Muscle of back (tissue), 13 donors: ENCODE measurements at places on chromosomes 16 and 17. TPM values are rescaled to one million over a fixed set of nuclear protein-coding genes. Genes with fewer than 3 reads are reported as not detected.

The COX11 gene
- 30.6 TPM for polyA plus RNA-seq

The ATAD5 gene
- 5.1 TPM for polyA plus RNA-seq

The NPTX1 gene
- polyA plus RNA-seq = 0.20 TPM

The CDIPT gene
- 50.1 TPM for polyA plus RNA-seq

The CCDC92B gene
- 0.16 TPM for polyA plus RNA-seq

The RTN4RL1 gene
- 0.83 TPM for polyA plus RNA-seq

The NPIPB6 gene
- 1.9 TPM for polyA plus RNA-seq

The RIPOR1 gene
- polyA plus RNA-seq = 36.7 TPM

The EIF3CL gene
- 109 TPM for polyA plus RNA-seq

The SLC47A1 gene
- polyA plus RNA-seq = 2.3 TPM

The TAC4 gene
- 0.74 TPM for polyA plus RNA-seq

The EIF3C gene
- polyA plus RNA-seq = 261 TPM

The HSD3B7 gene
- 8.0 TPM for polyA plus RNA-seq

DNA sequence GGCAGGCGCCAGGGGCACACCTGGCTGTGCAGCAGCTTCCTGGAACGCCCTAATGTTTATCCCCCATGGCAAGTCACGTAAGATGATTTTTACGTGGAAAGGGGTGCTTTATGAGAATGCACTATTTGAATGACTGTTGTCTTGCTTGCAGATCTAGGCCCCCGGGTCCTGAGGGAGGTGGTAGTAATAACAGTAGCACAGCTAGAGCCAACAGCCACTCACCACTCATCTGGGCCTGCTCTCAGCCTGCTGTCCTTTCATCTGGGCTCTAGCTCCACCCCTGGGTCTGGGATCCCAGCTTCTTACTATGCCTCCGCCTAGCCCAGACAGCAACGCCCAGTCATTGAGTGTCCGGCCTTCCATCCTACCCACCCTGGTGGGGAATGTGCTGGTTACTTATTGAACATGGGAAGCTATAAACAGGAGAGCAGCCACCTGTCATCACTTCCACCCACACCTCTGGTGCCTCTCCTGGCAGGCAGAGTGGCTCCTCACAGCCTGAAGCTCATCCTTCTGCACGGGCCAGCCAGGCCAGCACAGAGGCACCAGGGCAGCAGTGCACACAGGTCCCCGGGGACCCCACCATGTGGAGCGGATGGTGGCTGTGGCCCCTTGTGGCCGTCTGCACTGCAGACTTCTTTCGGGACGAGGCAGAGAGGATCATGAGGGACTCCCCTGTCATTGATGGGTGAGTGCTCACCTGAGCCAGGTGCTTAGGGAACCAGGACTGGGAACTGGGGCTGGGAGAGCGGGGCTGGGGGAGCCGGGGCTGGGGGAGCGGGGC, 16.6 kb downstream of the DPEP1 start:
- no peak for DNase-seq

DNA sequence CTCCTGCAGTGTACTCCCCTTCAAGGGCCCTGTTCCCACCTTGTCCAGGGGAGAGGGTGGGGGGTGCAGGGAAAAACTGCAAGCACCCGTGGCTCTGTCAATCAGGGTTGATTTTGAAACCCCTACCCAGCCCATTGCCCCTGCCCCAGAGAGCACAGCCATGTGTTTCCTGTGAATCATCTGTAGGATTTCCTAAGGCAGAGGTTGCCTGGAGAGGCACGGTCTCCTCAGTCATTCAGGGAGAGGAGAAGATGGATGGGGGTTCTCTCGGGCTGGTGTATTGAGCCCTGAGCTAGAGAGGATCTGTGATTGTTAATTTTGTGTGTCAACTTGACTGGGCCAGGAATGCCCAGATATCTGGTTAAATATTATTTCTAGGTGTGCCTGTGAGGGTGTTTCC, 3.5 kb upstream of the AGRP start:
- DNase-seq = no peak

- peak; percentile 44 for DNase-seq
Observed at GRCh38 chr17:28972437-28972836, 21.1 kb upstream of the PHF12 start.

- peak; percentile 88 for DNase-seq
Observed at GRCh38 chr17:45385331-45385997, 47.2 kb downstream of the ARHGAP27 start.

- DNase-seq = no peak
Observed at GRCh38 chr16:27595993-27596392, 46.0 kb downstream of the KATNIP start.

- no peak for DNase-seq
Observed at GRCh38 chr17:44867841-44868240, 20.2 kb downstream of the HIGD1B start.

DNA sequence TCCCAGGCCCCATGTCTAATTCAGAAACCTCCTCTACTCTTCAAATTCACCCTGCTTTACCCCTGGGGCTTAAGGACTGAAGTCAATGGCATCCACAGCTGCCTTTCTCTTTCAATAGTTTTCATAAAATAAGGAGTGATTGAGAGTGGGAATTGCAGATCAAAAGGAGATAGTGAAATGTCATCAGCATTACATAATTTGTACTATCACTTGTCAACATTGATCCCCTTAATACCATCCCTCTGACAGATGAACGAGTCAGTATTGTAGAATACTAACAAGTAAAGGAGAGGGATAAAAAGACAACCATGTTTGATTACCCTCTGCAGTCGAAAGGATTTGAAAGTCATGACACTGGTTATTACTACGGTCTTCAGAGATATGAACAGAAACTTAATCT, 212.4 kb downstream of the TMEM114 start:
- DNase-seq = no peak

GRCh38 chr16:79310710-79311109, 289.8 kb downstream of the MAF start:
- DNase-seq = peak; percentile 49

DNA sequence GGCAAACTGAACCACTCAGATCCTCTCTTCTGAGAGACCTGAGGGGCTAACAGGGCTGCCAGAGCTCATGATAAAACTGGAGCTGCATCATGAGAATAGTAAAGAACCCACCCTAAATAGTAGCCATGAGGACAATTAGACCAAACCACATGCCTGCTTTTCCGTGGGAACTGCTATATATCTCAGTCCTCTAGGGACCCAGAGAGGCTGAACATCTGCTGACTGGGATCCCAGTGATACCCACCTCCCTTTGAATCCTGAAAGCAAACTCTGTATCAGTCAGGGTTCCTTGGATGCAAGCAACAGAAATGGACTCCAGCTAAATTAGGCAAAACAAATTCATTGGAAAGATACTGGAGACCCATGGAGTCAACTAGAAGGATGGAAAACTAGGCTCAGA, 6.5 kb downstream of the MT1X start:
- no peak for DNase-seq

DNA sequence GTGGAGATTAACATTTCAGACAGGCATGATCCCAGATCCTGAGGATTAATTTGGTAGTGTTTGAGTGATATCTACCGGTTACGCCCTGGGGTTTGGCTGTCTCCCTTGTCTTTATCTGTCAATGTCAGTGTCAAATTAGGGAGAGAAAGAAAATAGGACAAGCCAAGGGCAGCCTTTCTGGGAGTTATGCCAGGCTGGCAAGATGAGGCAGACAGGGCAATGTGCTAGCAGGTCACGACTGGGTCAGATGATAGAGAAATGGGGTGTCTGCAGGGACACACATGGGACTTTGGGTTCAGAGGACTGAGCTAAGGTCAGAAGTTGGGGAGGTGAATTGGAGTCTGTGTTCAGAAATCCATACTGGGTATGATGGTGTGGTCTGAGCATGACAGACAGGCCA, 27.4 kb upstream of the LYRM9 start:
- DNase-seq = no peak

- DNase-seq = no peak
Observed at GRCh38 chr16:89155851-89156739, 15.5 kb upstream of the CDH15 start.

DNA sequence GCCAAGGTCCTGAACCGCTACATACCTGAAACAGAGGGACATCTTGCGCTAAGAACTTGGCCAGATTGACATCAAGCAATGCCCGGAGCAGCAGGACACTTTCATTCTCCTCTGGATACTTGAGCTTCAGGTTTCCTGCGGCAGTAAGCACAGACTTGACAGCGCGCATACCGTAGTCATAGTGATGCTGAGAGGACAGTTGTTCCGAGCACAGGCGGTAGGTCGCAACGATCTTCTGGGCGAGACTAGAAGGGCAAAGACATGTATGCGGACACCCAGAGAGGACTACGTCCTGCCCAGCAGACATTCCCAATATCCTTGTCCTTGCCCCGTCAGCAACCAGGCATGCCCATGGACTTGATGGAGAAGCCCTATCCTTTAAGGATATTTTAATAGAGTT, 112.9 kb downstream of the DNAH3 start:
- DNase-seq = no peak

DNA sequence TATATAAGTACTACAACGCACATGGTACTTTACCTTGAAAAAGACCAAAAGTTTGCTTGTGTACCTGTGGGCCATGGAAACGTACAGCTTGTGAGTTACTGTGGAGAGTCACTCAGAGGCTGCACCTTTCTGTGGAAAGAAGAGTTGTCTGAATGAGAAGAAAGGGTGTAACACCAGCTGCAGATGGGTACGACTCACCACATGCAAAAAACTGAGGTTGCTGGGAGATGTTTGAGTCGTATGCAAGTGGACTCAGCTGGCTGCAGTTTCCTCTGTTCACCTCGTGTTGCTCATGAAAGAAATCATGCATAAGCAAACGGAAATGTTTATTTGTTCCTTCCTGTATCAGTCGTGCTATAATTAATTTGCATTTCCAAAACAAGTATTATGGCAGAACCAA, 22.4 kb upstream of the DYNLRB2 start:
- DNase-seq = no peak

DNA sequence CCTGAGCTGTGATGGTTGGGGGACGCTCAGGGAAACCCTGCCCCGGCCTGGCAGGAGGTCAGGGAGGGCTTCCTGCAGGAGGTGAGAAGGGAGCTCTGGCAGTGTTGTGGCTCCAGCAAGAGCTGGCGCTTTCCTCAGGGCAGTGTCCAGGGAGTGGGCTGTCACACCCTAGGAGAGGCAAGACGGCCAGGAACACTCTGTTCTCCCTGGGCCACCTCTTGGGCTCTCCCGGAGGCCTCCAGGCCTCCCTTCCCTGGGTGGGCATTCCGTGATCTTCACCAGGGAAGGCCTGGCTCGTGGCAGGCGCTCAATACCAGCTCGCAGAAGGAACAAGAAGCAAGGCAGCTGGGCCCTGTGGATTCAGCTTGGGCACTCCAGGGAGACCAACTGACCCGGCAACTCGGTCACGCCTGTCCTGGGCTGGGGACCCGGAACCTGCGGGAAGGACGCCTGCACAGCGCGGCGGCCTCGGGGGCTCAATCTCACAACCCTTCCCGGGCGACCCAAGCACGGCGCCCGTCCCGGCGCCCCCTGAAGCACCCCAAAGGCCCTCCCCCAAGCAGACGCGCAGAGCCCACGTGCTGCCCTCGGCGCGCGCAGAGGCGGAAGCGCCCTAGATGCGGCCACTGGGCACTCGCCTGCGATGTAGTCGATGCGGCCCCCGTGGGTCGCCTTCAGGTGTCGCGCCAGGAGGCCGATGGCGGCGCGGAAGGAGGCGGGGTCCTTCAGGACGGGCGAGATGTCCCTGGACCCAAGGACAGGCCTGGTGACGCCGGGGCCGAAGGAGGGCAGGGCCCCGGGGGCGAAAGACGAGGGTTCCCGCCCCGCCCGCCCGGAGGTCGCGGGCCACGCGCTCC, 588 bp downstream of the APRT start:
- DNase-seq = peak; percentile 87

DNA sequence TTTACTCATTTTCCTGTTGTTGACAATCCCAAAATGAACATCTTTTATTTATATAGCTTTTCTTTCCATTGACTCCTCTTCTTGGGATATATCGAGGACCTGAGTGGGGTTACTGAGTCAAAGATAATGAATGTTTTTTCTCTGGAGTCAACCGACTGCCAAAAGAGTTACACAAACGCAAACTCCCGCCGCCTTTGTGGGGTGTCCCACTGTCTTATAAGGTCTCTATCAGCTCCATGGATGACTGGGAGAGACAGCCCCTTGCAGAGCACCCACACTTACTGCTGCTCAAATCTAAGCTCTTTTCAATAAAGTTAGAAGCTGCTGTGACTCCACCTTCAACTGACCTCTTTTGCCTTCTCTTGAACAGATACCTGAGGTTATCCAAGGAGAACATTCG, 25.2 kb downstream of the C16orf78 start:
- DNase-seq = no peak

DNA sequence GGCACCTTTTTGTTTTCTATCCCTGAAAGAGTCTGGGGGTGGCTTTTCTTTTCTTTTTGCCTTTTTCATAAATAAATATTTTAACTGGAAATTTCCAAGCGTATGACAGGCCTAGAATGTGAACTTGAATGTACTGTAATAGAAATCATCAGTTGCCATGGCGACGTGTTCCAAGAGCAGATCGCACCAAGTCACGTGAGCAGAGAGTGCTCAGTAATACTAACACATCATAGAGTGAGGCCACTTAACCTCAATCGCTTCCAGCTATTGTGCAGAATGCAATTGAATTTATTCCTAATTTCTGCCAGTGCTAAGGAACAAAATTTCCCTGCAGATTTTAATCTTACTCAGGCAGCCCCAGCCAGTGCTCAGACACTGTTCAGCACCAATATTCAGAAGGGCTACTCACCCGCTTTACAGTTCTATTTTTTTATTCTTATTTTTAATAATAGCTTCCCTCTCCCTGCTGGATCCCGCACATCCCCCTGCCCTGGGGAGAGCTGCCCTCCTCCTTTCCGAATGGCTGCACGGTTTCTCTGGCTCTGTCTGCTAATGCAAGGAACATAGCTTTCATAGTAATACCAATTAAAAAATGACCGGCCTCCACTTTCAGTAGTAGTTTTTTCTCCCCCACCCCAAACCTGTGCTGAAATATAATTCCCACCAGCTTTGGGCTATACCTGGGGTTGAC, 26.2 kb upstream of the PMFBP1 start:
- peak; percentile 92 for DNase-seq

- DNase-seq = no peak
Observed at GRCh38 chr17:78893684-78894083, 9.3 kb downstream of the CEP295NL start.

DNA sequence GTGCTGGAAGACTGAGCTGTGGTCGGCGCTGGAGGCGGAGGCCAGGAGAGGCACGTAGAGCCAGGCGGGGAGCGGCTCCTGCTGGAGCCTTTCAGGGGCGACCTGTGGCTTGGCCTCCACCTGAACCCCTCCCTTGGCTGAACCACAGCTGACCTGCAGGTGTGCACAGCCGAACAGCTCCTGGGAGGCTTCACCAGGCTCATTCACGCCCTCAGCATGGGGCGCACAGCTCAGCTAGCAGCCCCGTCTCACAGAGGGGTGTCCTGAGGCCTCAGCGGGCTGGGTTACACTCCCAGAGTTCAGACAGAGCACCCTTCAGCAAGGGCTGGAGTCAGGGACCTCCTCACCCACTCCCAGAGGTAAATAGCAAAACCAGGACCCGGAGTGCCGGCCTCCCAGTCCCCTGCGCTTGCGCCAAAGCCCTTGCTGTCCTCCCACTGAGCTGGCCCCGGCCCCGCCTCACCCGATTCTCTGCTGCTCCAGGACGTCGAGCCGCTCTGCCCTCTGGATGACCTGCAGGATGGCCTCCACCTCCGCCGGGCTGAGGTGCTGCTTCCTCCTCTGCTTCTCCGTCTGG, 31.7 kb downstream of the RPH3AL start:
- DNase-seq = peak; percentile 42
